ENCODE measurements at places on chromosomes 12 and 14.

DNA sequence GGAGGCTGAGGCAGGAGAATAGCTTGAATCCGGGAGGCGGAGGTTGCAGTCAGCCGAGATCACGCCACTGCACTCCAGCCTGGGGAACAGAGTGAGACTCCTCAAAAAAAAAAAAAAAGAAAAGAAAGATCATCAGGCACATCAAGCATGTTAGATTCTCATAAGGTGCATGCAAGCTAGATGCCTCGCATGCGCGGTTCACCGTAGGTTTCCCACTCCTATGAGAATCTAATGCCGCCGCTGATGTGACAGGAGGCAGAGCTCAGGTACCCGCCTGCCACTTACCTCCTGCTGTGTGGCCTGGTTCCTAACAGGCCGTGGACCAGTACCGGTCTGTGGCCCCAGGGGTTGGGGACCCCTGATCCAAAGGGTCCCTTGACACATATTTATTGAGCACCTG is 7.0 kb downstream of the ACVR1B start:
- DNase-seq: no peak

DNA sequence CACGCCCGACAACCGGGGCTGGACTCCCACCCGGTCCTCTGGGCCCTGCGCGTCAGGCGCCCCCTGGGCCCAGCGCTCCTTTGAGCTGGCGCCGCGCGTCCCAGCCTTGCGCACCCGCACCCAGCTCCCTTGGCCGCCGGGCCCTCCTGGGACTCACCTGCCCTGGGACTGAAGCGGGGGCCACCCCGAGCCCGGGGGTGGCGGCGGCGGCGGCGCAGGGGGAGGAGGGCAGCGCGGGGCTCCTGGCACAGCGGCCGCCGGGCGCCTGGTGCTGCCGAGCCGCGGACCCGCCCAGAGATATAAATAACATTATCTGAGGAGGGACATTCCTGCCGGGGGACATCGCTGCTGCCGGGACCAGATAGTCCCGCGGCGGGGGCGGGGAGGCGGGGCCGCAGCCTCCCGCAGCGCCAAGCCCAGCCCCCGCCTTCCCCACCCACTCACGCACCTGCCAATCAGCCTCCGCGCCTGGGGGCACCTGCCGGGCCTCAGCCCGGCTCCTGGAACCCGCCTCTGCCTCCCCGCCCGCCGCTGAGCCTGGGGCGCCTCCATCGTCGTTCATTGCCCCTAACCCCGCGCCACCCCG is at the start of gene SPTB:
SPTB (minus strand) TSS at position 273 of the 586 bp plus-strand sequence. CDS start 56,813 bp downstream, outside the sequence.
- no peak for DNase-seq

DNA sequence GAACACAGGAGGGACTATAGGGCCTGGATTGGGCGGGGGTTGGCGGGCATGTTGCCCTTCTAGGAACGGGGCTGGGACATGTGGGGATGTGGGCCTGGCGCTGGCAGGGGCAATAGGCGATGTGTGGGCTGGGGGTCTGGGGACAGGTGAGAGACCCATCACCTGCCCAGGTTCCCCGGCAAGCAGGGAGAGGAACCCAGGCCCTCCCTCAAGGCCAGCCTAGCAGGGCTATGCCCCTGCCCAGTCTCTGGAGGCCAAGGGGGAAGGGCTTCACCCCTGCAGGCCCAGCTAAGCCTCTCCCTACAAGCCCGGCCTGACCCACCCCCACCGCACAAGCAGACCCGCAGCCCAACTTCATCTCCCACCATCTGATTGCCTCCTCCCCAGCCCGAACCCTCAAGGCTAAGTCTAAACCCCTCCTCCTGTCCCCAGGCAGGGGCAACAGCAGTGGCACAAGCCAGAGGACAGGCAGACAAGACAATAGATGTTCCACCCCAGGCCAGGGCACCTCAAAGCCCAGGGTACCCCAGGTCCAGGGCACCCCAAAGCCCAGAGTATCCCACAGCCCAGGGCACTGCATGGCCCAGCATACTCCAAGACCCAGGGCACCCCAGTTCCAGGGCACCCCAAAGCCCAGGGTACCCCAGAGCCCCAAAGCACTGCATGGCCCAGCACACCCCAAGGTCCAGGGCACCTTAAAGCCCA is 6.5 kb downstream of the JAG2 start:
- peak; percentile 21 for DNase-seq

DNA sequence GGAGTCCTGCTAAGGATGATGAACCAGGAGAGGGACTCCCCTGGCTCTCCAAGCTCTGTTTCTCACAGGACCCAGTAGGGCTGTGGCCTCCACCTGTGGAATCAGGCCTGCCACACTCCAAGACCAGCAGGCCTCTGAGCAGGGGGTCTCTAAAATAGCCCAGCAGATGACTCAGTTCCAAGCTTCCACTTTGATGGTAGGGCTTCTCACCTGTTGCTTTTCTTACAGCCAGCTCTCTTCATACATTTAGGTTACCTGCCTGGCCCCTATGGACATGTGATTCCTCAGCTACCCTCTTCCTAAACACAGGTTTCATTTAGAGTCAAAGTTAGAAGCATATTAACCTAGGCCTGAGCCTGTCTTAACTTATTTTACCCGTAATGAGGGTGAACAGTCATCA is 26.7 kb upstream of the ELK3 start:
- DNase-seq: no peak

- no peak for DNase-seq
Observed at GRCh38 chr12:25004447-25004846, 55.5 kb upstream of the BCAT1 start.

DNA sequence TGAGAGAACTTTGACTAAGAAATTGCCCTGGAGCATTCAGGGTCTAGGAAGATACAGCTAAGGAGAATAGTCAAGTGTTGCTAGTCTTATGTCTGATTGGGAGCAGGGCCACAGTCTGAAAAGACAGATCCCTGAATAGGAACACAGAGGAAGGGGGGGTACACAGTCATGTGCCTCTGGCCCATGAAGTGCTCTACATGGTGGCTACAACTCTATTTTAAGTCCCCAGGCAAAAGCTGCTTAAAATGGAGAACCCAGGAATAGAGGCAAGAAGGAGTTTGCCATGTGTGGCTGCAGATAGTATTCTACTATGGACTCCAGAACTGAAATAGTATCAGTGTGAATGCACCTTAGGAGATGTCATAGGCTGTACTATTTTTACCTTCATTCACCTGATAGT is 118.0 kb upstream of the NPAS3 start:
- DNase-seq: no peak

DNA sequence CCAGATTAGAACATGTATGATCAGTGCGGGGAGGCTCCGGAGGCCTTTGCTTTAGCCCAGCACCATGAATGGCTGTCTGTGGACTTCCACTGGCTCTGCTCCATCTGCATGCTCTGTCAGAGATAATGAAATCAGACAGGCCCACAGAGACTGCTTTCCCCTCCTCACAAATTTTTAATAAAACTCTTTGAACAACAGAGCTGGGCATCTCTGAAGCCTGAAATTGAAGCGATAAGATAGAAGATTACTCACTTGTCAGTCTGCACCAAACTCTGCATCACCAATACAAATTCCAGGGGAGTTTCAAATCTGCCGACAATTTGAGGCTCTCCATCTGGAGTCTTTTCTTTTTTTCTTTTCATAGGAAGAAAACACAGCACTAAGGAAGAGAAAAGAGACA is 110.0 kb downstream of the DYRK2 start:
- no peak for DNase-seq

DNA sequence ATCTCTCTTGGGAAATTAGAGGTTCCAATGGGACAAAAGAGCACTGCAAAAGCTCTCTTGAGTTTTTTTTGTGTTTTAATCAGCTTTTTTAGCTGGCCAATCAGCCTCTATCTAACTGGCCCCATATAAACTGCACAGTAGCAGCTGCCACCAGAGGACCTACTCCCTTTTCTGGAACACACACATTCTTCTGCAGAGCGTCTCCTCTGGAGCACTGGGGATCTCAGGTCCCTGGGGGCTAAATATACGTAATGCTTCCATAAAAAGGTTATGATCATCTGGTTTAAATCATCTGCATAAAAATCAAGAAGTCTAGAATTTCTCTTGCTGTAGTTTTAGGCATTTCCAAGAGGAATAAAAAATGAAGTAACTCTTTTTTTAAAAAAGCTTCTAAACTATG is 32.3 kb downstream of the TSPAN8 start:
- DNase-seq: no peak

- no peak for DNase-seq
Observed at GRCh38 chr12:80016684-80017083, 81.8 kb upstream of the PPP1R12A start.

DNA sequence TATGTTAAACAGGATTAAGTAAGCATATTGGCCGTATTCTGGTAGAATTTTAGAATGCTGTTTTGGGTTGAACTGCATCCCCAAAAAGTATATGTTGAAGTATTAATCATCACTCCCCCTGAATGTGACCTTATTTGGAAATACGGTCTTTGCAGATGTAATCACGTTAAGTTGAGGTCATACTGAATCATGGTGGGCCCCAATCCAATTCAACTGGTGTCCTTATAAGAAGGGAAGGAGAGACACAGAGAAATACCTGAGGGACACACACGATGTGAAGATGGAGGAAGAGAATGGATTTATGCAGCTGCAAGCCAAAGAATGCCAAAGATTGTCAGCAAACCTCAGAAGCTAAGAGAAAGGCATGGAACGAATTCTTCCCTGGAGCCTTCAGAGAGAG is 268.6 kb downstream of the ITPR2 start:
- DNase-seq: no peak

- no peak for DNase-seq
Observed at GRCh38 chr12:74292351-74293194, 245.1 kb upstream of the ATXN7L3B start.

DNA sequence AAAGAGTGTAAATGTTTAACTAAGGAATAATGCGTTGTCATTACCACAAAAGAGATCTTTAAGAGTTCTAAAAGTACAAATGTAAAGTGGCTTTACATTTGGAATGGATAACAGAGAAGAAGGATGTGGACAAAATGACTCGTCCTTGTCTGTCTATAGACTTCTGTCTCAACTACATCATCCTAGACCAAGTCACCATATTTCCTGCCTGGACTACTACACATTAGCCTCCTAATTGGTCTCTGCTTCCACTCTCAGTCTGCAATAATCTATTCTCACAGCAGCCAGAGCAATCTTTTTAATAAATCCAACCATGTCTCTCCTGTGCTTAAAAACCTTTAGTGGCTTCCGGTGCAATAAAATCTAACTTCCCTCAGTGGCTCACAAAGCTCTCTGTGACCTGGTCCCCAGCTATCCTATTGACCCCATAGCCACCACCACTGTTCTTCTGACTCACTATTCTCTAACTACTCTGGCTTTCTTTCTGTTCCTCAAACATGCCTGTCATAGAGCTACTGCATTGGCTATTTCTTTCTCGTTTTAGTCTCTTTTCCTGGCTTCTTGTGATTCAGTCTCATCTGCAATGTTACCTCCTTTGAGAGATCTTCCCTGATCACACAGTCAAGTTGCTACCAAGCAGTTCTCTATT is 91.1 kb downstream of the MYF5 start:
- no peak for DNase-seq

- peak; percentile 60 for DNase-seq
Observed at GRCh38 chr12:115375186-115375991, 691.4 kb upstream of the TBX3 start.

- DNase-seq: no peak
Observed at GRCh38 chr12:86233126-86233525, 23.1 kb downstream of the MGAT4C start.

DNA sequence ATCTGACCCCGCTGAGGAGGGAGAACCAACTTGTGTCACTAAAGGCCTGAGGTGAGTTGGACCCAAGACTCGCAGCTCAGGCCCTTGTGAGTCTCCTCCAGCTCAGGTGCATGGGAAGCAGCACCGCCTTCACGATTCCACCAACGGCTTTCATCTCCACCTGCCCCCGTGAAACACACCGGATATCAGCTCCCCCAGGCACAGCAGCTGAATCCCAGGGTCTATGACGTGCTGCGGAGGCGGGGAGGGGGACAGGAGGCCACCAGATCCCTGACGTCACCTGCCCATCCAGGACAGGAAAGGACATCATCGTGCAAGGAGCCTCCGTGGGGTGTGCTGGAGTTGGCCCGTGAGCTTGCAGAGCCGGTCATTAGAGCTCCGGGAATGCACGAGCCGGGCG is 18.5 kb upstream of the SFSWAP start:
- no peak for DNase-seq

DNA sequence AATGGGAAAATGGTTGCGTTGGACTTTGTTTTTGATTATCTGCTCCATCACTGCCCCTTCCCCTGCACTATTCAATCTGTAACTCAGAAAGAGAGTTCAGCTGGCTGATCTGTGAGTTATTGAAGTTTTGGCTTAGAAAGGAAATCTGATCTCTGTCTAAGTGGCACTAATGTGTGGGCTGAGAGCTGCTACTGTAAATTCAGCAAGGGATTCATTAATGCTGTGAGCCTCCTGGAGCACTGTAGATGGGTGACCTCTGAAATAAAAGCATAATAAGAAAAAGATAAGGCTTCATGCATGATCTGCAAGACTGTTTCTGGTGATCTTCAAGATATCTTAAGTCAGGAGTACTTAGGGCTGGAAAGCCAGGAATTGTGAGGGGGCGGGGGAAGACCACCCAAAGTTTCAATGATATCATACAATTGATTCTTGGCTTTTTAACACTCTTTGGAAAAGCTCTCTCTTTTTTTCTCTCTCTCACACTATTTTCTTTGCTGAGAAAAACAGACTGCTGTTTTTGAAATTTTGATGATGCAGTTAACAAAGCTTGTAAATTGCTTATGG is 101.1 kb downstream of the C12orf75 start:
- no peak for DNase-seq

DNA sequence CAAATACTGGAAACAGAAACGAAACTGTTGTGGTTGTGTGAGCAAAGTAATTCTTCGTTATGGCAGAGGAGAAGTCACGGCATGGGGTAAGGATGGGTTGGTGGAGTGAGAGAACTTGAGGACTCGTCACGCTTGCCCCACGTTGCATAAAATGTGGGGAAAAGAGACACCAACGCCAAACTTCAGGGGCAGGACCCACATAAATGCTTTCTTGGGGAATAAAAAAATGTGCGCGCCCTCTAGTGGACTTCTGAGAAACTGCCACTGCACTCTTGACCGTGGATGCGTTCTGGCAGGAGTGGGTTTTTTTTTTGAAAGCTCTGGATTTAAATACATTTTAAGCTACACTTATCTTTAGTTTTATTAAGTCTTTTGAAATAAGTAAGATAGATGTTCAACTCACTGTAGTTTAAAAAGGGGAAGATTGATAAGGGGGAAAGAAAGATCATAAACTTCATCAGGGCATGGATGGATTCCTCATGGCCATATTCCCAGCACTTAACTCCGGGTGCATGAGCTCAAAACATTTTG is 4.1 kb upstream of the IGF1 start:
- DNase-seq: peak; percentile 4

GRCh38 chr12:130668286-130669204 is 47.6 kb downstream of the RIMBP2 start:
- no peak for DNase-seq
